ENCODE measurements at places on chromosomes 6 and 20. TPM values are rescaled to one million over a fixed set of nuclear protein-coding genes. Genes with fewer than 3 reads are reported as not detected.

- DNase-seq = no peak
Measured at GRCh38 chr6:111080698-111081097, 6.6 kb upstream of the SLC16A10 start.

GRCh38 chr6:106225581-106225980, 100.0 kb downstream of the ATG5 start:
- DNase-seq = no peak

DNA sequence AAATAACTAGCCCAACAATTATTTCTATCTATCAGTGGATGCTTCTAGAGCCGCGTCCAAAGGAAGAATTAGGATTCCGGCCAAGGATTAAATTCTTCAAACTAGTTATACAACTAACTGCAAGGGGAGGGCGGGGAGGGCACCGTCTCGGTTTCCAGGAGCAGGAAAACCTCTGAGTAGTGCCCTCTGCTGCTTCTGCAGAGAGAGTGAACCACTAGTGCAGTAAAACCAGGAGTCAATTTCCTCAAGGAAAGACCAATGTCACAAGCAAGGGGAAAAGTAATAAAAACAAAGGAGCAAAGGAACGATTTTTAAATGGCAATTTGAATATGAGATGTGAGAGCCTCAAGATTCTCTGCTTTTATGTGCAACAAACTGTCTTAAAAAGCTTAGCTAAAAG, 16.5 kb upstream of the UBE2J1 start:
- DNase-seq = no peak

DNA sequence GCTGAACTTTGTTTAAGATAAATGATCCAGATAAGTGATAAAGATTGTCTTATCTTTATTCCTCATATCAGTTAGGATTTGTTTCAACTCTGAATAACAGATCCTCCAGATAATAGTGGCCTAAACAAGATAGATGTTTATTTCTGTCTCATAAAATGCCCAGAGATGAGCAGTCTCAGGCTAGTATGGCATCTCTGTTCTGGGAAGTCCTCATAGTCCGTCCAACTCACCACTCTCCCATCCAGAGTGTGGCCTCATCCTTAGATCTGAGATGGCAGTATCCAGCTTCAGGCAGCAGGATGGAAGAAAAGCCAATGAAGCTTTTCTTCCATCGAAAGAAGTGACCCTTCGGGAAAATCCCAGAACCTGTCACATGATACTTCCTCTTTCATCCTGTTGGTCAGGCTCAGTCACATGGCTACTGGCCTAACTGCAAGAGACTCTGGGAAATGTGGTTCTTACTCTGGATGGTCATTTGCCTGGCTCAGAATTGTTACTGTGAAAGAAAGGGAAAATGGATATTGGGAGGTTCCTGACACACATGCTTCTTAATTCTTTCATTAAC, 29.4 kb upstream of the TAGAP start:
- no peak for DNase-seq

GRCh38 chr6:72290620-72291019, 331.2 kb upstream of the KCNQ5 start:
- no peak for DNase-seq

DNA sequence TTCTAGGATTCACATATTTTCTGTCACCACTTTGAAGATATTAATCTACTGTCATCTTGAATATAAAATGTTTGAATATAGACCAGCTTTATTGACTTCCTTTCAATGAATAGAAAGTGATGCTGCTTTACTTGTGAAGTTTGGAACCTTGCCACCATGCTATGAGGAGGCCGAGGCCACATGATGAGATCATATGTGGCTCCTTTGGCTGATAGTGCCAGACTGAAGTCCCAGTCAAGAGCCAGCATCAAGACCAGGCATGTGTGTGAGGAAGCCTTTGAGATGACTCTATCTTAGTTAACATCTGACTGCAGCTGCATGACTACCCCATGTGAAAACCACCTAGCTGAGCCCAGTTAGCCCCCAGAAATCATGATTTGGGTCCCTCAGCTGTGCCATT, 169.5 kb downstream of the OTOR start:
- DNase-seq = no peak

DNA sequence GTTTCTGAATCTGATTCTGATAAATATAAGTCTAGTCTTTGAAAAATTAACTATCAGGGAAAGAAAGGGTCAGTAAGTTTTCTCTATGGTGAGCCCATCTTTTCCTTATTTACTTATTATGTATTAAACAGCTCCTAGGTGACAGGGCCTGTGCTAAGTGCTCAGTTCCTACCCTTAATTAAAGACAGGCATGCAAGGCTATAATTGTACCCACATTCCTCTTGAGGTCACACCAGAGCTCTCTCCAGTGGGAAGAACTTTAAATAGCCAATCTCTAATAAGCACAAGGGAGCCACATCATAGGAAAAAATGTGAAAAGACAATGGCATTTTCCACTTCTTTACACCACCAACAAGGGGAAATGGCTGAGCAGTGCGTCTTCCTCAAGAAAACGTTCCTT, 421.8 kb upstream of the SLC35B3 start:
- DNase-seq = no peak

DNA sequence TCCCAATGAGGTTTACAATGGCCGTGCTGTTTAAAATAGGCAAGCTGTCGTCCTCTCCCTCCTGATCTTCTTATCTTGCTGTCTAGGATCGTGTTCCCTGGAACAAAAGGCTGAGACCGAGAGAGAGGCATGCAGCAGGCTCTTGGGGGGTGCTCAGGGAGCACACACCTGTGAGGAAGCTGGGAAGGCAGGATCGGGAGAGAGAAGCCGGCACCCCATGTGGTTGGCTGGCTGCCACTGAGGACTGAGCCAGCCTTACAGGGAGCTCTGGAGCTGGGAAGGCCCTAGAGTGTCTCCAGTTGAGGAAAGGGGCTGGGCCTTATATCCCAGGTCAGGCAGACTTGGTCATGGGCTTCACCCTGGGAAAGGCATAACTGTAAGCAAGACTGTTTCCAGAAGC, 184.2 kb downstream of the LY86 start:
- DNase-seq = no peak

GRCh38 chr6:19231878-19232561, 605.1 kb upstream of the ID4 start:
- no peak for DNase-seq

GRCh38 chr20:35618263-35619131, 2.9 kb downstream of the SPAG4 start:
- no peak for DNase-seq

DNA sequence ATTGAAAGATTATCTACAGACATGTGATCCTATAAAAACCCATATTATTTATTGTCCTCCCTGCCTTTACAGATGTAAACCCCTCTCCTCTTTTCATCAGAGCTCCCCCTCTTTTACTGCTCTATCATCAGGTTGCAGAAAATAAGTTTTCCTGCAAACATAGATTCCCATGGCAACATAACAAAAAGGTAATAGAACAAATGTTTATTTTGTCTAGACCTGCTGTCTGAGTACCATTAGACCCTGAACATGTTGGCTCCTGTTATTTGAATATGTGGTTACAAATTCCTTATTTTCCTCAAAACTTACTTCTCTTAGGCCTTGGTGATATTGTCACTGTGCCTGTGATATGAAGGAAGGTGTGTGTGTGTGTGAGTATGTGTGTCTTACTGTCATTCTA, 11.5 kb downstream of the MAPK14 start:
- DNase-seq = no peak

DNA sequence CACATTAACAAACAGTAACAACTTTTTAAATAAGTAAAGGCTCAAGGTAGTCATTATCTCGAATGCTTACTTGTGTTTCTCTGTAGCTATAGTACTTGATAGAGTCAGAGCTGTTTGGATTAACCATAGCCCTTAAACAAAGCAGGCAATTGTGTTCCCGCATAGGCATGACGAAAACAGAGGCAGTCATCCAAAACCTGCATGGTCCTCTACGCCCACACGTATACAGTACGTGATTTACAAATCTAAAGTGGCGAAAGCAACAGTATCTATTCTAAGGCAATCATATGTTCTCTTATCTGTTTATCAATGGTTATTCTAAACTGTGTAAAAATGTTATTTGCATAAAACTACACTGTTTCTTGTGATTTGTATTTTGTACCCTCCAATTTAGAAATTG, 31.8 kb downstream of the HFE start:
- DNase-seq = no peak

- no peak for DNase-seq
Measured at GRCh38 chr20:19828232-19828631, 70.2 kb downstream of the RIN2 start.

DNA sequence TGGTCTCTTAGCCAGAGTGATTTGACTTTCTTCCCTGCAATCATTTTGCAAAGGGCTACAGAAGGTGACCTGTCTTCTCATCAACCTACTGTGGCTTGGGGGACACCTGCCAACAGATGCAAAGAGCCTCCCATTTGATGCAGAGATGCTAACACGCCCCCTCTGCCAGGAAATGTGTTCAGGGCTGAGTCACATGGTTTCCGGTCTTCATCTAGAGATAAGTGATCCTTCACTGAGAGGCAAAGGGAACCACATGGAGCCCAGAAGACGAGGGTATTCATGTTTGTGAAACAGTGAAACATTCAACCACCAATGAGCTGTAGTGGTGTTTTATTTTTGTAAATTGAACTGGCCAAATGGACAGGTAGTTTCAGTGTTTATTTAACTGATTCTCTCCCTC, 109.0 kb upstream of the RIN2 start:
- DNase-seq = no peak

- DNase-seq = no peak
Measured at GRCh38 chr20:11958855-11959254, 41.2 kb downstream of the BTBD3 start.

DNA sequence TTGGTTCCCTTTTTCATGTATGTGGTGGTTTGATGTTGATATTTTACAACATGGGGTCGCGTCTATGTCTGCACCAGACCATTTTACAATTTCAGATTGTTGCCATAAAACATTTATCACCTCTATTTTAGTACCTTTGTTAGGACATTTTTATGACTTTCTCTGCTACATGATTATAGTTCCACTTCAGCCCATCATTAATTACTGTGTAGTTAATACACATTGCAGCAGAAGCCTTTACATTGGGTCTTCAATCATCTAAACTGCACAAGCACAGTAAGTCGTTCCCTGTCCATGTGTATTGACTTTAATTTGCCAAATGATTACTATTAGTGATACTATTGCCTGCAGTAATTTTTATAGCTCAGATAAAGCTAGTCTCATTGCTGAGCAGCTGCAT, 15.7 kb upstream of the TMEM217 start:
- DNase-seq = peak; percentile 40

DNA sequence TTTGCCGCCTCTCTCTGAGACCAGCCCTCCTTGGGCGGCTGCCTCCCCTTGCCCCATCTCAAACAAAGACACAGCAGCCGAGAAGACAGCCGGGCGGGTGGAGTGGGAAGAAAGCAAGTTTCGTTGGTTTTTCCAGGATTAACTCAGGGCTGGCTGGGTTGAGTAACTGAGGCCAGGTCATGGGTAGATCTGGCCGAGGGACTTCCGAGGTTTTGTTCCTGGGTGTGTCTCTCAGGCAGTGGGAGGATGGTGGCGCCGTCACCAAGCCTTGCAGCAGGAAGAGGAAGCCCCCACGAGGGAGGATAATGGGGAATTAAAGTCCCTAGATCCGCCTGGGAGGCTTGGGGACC, 167.2 kb downstream of the TTLL2 start:
- no peak for DNase-seq

DNA sequence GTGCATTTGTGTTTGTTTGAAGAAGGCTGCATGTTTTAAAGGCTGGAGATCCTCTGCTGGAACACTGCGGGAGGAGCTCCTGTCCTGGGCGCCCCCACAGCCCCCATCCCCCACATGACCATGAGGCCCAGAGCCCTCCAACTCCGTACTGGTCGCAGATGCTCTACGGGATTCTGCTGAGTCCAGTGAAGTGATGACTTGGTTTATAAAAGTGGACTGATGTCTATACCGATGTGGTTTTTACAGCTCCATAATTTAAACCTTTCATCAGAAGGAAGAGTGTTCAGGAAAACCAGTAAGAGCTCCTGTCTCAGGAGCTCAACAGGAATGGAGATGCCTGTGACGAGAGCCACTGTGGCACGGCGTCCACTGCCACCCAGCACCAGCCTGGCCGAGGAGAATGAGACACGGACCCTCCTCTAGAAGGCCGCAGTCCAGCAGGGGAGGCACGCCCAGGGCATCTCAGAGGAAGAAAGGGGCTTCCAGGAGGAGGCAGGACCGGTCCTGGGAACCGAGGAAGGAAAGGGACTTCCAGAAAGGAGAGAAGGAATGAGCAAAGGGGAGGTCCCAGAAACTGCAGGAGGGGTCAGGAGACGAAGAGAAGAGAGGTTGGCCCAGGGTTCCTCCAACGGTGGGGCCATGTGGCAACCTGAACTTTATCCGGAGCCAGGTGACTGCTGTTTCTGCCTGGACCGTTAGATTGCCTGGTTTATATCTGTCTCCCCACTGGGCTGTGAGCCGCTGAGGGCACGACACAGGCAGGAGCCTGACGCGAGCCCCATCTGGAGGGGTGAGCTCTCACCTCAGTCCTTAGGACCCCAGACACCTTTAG, 26.9 kb downstream of the BFSP1 start:
- no peak for DNase-seq

DNA sequence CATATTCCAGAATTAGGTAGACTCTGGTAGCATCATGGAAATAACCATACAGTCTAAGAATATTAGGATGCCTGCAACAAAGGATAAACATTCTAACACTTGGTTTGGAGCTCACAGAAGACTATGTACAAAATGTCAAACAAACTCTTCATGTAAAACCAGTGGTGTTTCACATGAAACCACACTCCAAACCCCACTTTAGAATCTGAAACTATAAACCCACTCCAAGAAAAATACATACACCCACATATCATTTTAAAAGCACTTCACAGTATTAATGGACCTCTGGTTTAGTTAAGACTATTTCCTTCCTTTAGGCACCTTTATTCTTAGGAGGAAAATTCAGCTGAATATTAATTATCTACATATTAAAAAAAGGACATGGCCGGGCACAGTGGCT, 10.5 kb downstream of the AURKA start:
- DNase-seq = no peak

DNA sequence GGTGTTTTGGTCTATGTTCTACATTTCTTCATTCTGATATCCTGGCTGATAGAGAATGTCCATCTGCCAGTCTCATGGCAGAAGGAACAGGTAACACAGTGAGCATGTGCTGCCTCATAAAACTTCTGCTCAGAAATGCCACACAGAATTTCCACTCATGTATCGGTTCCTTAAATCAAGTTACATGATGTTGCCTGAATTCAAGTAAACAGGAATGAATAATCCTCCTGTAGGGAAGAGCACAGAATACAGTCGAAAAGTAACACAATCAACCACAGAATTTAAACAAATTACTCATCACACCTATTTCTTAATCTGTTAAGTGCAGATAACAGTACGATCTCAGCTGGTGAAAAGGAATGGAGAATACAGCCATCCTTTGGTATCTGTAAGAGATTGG, 74.7 kb downstream of the FAM217A start:
- no peak for DNase-seq

The HLA-DRB1 gene
- 23.4 TPM for polyA plus RNA-seq

The GJA1 gene
- 57.6 TPM for polyA plus RNA-seq

The KCNK5 gene
- polyA plus RNA-seq = 10.7 TPM

The HTR1E gene
- 0.93 TPM for polyA plus RNA-seq

The ITPA gene
- 46.3 TPM for polyA plus RNA-seq

The BFSP1 gene
- polyA plus RNA-seq = 4.4 TPM

The ASCC3 gene
- 21.6 TPM for polyA plus RNA-seq

Data from renal cortex interstitium (tissue), 15 donors.